ENCODE measurements at places on chromosomes 16 and 17.

GRCh38 chr16:17258848-17259713 lies 211.7 kb downstream of the XYLT1 start:
- DNase-seq, result no peak

DNA sequence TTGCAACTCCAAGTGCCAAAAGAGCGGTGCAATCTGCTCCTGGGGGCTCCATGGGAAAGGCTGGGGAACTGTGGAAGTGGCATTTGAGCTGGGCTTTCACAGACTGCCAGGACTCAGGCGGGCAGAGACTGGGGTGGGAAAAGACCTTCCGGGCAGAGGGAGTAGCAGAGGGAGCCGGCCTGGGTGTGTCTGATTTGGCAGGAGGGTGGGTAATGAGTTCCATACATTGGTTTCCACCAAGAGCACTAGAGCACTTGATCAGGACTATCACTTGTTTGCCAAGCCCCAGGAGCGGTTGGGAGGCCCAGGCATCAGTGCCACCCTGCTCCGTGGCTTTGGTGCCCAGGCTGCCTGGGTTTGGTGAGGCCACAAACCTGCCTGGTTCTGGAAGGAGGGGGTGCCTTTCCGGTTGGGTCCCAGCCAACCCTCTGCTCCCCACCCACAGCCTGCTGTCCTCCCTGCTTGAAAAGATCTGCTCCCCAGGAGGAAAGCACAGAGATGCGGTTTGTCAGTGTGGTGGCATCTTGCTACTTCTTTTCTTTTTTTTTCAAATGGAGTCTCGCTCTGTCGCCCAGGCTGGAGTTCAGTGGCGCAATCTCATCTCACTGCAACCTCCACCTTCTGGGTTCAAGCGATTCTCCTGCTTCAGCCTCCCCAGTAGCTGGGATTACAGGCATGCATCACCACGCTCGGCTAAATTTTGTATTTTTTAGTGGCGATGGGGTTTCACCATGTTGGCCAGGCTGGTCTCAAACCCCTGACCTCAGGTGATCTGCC lies 3.5 kb upstream of the TRIM47 start:
- DNase-seq, result no peak

GRCh38 chr17:39556423-39556822 lies 51.3 kb downstream of the NEUROD2 start:
- DNase-seq, result no peak

GRCh38 chr17:6749519-6749918 lies 6.3 kb upstream of the XAF1 start:
- no peak for DNase-seq

GRCh38 chr17:43199633-43200032 lies 12.0 kb upstream of the TMEM106A start:
- DNase-seq, result no peak

DNA sequence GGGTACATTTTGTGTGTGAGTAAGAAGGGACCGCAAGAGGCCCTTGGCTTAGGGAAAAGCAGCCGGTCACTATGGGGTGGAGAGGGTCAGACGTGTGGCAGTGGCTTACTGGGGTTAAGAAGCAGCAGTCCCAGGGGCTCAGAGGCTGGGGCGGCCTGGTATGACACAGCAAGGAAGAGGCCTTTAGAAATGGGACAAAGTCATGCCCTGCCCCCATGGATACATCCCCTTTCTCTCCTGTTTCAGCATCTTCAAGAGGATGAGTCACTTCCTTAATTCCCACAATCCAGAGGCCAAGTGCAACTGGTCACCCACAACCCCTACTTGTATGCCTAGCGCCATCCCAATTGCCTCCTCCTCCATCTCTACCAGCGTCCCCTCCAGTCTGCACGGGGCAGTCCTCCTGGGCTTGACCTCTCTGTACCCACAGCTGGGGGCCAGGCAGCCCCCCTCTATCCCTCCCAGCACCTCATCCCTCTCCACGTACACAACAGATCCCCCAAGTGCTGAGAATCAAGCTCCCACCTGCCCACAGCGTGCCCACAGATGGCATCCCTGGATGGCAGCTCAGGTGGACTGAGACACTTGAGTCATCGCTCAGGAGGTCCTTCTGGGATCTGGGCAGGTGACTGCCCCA lies 6.9 kb upstream of the EFTUD2 start:
- DNase-seq, result no peak

- no peak for DNase-seq
These were observed 17.0 kb upstream of the ABCA8 start for GRCh38 chr17:68972119-68972704.

DNA sequence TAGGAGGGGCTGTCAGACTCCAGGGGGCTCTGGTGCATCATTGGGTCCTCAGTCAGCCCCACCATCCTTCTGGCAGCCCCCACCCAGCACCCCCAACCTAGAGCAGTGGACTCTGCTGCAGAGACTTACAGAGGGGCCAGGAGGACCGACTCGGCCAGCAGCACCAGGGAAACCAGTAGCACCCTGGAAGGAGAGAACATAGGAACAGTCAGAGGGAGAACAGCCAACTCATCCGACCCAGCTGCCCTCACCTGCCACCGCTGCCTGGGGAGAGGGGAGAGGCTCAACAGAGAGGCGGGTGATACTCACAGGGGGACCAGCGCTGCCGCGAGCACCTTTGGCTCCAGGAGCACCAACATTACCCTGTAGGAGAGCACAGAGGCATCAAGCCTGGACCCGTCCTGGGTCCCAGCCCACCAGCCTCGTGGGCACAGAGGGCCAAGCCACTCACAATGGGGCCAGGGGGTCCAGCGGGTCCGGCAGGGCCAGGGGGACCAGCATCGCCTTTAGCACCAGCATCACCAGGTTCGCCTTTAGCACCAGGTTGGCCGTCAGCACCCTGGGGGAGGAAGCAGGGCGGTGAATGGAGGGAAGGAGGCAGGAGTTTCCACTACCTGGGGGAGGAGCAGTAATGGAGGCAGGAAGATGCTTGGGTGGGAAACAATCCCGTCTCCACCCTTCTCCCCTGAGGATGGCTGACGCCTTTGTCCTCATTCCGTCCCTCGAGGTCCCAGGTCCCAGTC lies 11.7 kb downstream of the COL1A1 start:
- DNase-seq, result no peak

GRCh38 chr17:10429421-10430045 lies 7.8 kb upstream of the MYH8 start:
- no peak for DNase-seq

GRCh38 chr16:28052274-28053128 lies 11.0 kb downstream of the GSG1L start:
- no peak for DNase-seq

GRCh38 chr16:29028457-29029167 lies 43.8 kb downstream of the LAT start:
- DNase-seq, result no peak

- DNase-seq, result no peak
These were observed 12.2 kb upstream of the MMD start for GRCh38 chr17:55433629-55434422.

DNA sequence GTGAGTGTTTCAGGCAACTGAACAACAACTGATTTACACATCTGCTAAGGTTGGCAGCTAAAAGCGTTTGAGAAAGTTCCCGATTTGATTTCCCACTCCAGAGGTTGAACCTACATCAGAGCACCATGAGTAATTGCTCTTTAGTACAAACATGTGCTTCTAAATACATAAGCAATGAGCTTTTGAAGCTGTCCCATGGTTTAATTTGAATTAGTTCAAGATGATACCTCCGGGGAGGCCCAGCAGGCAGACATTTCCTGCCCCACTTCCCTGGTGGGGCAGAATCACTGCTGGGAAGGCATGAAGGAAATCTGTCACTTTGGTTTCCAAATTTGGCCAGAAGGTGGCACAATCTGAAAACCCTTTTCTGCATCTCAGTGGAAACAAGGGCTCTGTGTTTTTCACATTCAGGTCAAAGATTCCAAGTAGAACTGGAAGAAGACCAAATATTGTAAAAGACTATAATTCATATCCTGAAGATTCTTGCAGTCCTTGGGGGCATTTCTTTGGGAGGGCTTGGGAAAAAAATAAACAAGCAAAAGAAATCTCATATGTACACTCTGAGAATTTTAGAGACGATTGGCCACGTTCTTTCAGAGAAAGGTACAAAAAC lies 176.2 kb upstream of the FAM20A start:
- peak; percentile 64 for DNase-seq

DNA sequence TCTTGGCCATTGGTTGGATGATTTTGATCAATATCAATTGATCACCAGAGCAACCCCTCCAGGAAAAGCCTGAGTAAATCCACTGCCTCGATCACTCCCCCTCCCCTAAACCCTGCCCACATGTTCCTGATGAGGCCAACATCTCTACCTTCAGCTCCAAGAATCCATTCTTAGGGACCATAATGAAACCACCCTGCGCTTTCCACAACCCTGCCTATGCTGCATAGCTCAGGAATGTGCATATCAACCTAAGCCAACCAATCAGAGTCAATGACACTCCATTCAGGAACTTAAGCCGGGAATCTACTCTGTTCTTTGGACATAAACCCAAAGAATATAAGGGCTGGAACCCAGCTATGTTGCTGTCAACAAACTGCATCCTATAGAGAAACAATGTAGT lies 86.3 kb downstream of the MYH11 start:
- no peak for DNase-seq

- no peak for DNase-seq
These were observed 178.5 kb upstream of the RPL38 start for GRCh38 chr17:74024871-74025531.

DNA sequence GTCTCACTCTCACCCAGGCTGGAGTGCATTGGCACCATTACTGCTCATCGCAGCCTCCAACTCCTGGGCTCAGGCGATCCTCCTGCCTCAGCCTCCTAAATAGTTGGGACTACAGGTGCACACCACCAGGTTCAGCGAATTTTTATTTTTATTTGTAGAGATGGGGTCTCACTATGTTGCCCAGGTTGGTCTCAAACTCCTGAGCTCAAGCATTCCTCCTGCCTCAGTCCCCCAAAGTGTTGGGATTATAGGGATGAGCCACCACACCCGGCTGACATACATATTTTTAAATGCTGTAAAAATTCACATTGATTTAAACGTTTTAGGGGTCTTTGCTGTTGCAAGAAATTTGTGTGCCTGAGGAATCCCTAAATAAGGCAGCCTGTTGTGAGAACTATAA lies 24.8 kb upstream of the SEC14L1 start:
- no peak for DNase-seq

- no peak for DNase-seq
These were observed 4.4 kb downstream of the PDIA2 start for GRCh38 chr16:287298-287811.

GRCh38 chr16:125011-125410 lies 13.5 kb downstream of the NPRL3 start:
- no peak for DNase-seq

GRCh38 chr16:84398701-84399100 lies 30.4 kb downstream of the ATP2C2 start:
- no peak for DNase-seq

GRCh38 chr17:32604966-32605365 lies 118.2 kb downstream of the CDK5R1 start:
- DNase-seq, result no peak

GRCh38 chr16:58999762-59000161 lies 265.6 kb upstream of the GOT2 start:
- DNase-seq, result no peak

DNA sequence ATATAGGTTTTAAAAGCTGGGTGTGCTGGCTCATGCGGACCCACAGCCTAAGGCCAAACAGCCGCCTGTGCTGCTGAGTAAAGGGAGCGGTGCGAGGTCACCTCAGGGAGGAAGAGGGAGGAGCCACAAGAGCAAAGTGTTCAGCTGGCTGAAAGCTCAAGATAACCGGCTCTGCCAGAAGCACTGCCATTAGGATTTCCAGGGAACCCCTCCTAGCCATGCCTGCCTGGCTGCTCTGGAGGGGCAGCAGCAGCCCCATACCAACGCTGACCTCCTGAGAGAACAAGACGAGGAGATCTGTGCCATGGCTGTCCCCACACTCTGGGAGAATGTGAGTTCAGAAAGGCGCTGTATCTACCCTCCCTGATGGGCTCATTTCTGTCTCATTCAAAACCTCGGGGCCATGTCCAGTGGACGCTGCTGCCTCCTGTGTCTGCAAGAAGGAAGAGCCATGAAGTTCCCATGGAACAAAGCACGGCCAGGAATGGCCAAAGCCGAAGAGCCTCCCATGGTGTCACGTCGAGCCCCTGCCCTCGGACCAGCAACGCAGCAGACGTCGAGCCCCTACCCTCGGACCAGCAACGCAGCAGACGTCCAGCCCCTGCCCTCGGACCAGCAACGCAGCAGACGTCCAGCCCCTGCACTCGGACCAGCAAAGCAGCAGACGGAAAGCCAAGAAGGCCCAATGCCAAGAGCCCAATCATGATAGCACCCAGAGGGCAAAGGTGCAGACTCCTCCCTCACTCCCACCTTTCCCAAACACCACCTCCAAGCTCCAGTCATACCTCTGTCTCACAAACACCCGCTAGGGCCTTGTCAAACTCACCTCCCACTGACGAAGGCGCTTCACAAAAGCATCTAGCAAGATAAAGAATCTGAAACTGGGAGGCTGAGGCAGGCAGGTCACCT lies 107.0 kb downstream of the ANKRD11 start:
- no peak for DNase-seq

DNA sequence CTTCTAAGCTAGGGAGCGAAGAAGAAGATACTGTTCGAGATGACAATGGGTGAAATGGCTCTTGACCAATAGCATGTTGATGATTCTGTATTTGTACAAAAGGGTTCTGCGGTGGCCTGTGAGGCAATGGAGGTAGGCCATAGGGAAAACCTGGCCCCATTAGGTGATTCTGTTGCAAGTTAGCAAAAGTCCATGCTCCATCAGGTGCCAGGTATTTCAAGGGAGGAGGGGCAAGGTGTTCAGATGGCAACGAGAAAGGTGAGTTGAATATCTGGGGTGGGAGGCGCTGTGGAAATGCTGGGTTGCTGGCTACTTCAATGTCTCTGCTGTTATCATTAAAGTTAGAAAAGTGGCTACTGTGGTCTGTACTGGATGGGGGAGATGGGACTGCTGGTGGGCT lies 62.8 kb downstream of the CACNG1 start:
- DNase-seq, result no peak

DNA sequence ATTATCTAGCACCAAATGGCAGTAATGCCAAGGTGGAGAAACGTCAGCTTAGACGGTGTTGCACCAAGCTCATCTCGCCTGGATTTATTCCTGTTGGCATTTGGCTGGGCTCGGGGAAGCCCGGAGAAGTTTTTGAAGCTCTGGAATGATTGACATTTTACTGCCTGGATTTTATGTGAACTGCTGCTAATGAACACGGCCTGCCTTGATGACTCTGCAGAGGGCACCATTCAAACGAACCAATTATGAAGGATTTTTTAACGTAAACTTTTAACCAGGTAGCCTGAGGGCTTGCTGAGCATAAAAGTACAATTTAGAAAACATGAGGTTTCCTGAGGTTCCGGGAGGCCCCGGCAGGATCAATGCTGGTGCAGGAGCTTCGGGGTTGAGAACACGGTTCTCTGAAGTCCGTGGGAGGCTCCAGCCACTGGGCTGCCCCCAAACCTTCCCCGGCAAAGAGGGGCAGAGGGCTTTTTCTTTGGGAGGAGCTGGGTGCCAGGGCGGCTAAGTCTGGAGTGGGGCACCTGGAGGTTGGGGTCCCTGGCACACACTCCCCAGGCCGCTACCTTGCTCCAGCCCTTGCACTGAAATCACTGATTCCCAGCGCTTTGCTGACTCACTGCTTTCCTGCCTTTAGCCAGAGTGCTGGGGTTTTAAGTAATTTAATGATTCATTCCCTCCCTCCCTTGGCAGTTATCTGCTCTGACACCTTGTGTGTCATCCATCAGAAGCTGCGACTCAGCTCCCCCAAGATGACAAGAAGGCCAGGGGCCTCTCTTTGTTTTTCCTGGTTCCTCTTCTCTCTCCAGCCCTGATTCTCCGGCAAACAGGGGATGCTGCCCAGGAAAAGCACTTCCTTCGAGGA lies 161.2 kb upstream of the IRX3 start:
- no peak for DNase-seq
